ENCODE measurements at places on chromosomes 3 and 15. TPM values are rescaled to one million over a fixed set of nuclear protein-coding genes. Genes with fewer than 3 reads are reported as not detected.
A peak's percentile ranks its signal among the peaks of the same experiment; 100 is the strongest.

DNA sequence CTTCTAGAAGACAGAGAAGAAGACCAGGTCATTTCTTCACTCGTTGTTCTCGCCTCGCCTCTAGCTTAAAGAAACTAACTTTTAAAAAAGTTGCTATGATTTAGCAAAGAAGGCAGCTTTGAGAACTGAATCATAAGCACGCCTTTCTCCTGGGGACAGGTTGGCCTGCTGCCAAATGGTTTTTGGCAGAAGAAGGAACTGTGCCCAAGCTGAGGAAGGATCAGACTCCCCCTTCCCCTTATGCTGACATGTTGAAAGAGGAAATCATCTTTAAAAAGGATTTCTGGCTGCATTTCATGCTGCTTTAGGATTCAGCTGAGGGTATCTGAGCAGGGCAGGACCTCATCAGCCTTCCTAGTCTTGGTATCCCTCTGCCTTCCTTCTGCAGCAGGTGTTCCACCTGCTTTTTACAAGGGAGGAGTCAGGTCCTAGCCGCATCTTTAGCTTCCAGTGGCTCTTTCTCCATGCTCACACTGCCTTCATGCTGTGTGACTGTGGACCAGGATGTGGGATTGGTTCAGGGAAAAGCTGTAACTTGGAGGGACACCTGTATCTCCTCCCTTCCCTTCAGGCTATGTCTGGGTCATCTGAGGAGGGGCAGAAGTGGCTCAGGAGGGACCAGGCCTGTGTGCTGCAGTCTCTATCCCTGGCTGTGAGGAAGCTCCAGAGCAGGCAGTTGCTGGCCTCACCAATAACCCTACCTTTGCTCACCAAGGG lies 34.1 kb upstream of the HACD2 start:
- no peak for DNase-seq

DNA sequence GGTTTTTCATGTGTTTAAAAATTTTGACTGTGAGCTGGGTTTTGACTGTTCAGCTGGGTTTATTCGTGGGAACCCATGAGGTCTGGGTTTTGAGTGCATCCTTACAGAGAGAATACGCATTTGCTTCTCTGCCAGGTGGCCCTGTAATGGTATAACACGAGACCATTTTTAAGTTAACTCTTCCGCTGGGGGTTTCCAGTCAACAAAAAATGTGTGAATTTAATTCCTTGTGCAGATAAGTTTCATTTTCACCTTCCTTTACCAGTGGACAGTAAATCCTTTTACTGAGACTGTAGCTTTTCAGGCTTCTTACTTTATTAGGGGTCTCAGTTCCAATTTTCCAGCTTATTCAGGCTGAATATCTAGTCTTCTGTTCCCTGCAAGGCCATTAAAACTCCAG lies 149.6 kb downstream of the OPA1 start:
- no peak for DNase-seq

- DNase-seq, result no peak
Observed at GRCh38 chr15:99438691-99439523, 126.9 kb upstream of the MEF2A start.

GRCh38 chr3:43073836-43074220 lies 32.1 kb downstream of the POMGNT2 start:
- DNase-seq, result no peak

- no peak for DNase-seq
Observed at GRCh38 chr3:65811892-65812291, 226.8 kb downstream of the MAGI1 start.

DNA sequence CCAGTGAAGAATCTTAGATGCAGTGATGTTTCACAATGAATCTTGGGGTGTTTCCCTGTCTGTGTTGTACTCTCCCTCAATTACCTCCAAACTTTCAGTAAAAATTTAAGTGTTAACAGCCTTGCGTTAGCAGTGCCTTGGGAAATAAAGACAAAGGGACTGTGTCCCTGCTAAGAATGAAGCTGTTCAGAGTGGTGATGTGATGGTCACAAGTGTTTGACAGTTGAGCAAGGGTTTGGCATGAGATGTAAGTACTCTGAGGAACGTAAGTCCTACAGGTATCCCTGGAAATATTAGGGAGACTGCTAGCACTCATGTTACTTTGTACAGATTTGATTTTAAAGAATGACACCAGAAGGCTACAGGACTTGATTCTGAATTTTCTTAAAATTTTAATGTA lies 304.3 kb upstream of the DPH6 start:
- DNase-seq, result no peak

DNA sequence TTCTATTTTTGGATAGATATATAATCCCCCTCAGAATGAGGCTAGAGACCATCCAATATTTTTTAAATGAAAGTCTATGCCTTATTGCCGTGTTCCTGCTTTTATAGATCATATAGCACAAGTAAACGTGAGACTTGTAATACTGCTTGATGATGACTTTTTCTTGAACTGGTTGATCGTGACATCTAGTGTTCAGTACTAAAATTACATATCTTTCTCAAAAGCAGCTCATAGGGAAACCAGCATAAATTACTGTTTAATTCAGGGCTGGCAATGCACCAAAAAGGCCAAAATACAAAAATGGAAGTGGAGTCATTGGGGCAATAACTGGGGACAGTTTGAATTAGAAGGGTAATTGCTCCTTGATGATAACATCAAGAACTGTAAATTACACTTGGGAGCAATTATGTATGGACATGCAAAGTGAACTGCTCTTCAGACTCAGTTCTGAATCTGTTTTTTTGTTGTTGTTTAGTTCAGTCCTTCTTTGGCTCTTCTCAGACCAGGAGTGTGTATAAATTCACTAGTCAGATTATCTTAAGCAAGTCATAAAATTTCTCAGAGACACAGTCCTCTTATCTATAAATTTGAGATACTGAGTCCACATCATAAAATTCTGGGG lies 325.3 kb downstream of the THSD4 start:
- DNase-seq, result no peak

GRCh38 chr3:17307887-17308286 lies 423.1 kb downstream of the PLCL2 start:
- DNase-seq, result no peak

GRCh38 chr3:127407026-127407939 lies 119.4 kb upstream of the PRR20G start:
- DNase-seq, result no peak

DNA sequence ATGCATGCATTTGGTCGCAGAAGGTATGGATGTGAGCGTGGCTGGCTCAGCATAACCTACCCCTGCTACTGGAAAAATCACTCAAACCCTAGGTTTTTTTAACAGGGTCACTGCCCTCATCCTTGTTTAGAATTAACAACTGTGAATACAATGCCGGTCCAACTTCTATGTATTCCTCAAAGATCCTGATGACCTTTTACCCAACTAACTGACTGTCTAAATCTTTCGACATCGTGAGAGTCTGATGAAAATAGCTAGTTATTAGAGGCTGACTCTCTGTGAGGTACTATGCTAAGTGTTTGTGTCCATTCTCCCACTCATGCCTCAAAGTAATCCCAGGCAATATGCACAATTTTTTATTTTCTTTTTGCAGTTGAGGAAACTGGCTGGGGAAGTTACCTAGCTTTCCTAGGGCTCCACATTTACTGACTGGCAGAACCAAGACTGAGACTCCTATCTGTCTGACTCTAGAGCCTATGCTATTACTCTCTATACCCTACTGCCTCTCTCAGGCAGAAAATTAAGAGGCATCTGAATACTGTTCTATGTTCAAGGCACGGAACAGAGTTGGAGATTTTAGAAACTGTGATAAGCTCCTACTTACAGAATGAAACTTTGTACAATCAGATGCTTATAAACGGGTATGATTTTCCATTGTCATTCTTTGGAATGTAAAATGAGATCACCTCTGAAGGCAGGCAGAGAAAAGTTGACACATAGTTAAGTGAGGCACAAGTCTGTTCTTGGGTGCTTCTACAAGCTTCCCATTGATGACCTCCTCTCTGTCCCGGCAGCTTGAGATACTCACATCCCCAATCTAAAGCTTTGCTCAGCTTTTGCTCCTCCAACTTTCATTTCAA lies 56.4 kb downstream of the FILIP1L start:
- DNase-seq, result no peak

- no peak for DNase-seq
Observed at GRCh38 chr15:90597577-90597976, 67.9 kb downstream of the CRTC3 start.

DNA sequence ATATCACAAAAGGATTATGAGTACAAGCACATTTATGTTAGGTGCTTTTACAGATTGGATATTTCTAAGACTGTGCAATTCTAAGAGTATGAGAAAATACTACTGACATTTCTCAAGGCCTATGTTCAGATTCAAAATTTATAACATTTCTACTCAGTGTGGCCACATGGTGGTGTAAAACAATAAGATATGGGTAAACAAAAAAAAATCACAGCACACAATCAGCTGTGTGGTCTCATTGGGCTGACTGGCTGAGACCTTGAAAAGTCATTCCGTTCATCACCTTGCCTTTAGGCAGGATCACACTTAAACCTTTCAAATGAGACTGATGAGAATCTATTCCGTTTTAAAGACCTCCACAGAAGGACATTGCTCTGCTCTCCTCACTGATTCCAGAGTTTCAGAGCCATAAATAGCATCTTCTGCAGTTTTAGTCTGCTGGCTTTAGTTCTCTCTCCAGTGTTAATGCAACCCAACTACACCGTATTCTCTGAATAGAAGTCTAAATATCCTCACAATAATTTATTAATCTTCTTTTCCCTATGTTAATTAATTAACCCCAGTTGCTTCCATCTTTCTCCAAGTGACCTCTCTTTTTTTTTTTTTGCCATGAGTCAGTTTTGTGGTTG lies 158.2 kb downstream of the SPATA16 start:
- peak; percentile 1 for DNase-seq

DNA sequence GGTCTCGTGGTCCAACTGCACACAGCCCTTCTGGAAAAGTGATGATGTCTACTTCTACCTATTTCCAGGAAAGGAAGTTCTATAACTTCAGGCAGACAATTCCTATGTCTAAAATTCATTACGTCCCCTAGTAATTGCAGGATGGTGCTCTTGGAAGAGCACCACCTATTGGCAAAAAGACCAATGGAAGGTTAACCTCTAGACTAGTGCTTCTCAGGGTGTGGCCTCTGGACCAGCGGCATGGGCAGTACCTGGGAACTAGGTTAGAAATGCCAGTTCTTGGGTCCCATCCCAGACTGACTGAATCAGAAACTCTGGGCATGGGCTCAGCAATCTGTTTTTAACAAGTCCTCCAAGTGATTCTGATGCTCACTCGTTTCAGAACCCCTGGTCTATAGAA lies 258.3 kb upstream of the ICE2 start:
- DNase-seq, result no peak

GRCh38 chr15:99844150-99844549 lies 110.9 kb upstream of the LYSMD4 start:
- no peak for DNase-seq

DNA sequence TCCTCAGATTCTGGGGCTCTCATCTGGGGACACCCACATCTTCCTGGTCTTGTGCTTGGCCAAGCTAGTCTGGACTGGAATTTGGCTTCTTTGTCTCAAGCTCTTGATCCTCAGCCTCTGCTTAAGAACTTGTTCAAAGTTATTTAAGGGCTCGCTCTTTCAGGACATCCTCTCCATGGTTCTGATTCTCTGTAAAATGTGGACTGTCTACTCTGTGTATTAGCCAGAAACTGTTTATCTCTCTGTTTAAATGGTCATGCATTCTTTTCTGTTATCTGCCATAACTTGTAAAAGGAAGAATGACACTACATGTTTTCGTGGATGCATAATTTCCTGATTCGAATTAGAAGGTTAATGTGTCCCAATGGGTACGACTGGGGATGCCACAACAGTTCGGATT lies 79.4 kb downstream of the COL6A5 start:
- DNase-seq, result no peak

GRCh38 chr3:99576904-99577559 lies 61.4 kb upstream of the COL8A1 start:
- no peak for DNase-seq

- no peak for DNase-seq
Observed at GRCh38 chr3:86914670-86915069, 76.3 kb downstream of the VGLL3 start.

- no peak for DNase-seq
Observed at GRCh38 chr3:134075568-134075825, 45.8 kb upstream of the SLCO2A1 start.

DNA sequence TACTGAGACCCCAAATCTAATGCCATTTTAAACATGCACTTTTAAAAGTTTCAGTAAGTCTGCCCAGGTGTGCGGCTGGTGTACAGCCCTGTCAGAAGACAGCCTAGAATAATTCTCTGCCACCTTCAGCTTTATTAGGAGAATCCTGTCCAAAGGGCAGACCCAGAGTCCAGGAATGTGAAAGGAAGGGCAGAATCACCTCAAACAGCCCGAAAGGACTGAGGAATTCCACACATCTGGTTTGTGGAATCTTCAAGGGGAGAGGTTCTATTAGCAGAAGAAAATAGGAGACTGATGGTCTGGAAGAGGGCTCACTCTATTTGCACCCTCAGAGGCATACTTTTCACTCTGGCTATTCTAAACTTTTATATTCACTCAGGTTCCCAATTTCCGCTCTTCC lies 46.6 kb downstream of the TYRO3 start:
- DNase-seq, result no peak

DNA sequence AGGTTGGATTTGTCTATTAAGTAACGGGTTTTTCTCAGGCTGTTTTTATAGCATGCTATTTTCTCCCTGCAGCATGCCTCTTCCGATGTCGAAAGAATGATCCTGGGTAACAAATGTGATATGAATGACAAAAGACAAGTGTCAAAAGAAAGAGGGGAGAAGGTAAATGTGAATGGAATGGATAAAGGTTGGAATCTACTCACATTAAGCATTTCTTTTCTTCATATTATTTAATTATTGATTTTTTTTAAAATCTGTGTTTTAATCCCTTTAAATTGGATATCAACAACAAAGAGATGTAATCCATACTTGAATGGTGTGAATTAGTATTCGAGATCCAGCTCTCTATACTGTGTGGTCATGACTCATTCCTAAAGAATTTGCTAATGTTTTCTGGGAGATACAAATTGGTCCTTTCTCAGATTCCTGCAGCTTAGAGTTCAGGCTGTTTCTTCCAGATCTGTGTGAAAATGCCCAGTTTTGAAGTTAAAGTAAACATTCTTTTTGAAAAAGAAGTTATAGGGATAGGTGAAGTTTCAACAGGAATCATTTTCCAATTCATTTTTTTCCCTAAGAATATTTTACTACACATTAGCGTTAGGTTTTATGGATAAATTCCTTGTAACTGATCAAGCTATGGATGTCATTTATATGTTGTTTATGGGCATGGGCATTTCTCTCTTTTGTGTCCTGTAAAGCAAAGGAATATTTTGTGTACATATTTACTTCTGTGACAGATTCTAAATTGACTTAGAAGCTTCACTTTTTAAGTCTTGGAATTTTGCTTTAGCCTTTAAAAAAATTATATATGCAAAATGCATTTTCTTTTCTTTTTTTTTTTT lies 20.8 kb upstream of the APH1B start:
- DNase-seq, result no peak

Gene ST8SIA2
- polyA plus RNA-seq, result 6.0 TPM

Gene C3orf80
- polyA plus RNA-seq, result 0.25 TPM

Gene CXCR6
- 0.19 TPM for polyA plus RNA-seq

Gene ZPLD1
- polyA plus RNA-seq, result 0.62 TPM

Gene STX19
- polyA plus RNA-seq, result 0.32 TPM

Gene SLC22A13
- 3.4 TPM for polyA plus RNA-seq

Gene KY
- 1.2 TPM for polyA plus RNA-seq

Gene CHRNA5
- 6.3 TPM for polyA plus RNA-seq

Gene NEK10
- polyA plus RNA-seq, result 2.1 TPM

Gene SLC12A8
- 5.6 TPM for polyA plus RNA-seq

All from right renal cortex interstitium (tissue), 3 donors.